ENCODE measurements at places on chromosomes 5 and 9.

DNA sequence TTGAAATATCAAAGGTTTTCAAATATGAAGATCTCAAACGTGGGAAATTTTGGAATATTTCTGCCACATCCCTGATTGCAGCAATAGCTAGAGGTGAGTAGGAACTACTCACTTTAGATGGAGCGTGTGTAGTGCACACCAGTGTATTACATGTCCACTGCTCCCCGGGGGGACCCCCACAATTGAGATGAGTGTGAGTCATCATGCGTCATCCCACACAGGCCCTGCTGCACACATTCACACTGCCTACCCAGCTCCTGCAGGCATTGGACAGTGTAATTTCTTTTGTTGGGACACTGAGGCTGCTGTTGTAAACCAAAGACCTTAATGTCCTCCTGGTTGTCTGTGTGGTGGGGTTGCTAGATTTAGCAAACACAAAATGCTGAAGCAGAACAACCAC lies 280.0 kb downstream of the GAS1 start:
- DNase-seq = no peak

- no peak for DNase-seq
These were observed 35.0 kb upstream of the ALDH1B1 start for GRCh38 chr9:38357350-38358114.

GRCh38 chr5:24823625-24824024 lies 178.8 kb upstream of the CDH10 start:
- no peak for DNase-seq

DNA sequence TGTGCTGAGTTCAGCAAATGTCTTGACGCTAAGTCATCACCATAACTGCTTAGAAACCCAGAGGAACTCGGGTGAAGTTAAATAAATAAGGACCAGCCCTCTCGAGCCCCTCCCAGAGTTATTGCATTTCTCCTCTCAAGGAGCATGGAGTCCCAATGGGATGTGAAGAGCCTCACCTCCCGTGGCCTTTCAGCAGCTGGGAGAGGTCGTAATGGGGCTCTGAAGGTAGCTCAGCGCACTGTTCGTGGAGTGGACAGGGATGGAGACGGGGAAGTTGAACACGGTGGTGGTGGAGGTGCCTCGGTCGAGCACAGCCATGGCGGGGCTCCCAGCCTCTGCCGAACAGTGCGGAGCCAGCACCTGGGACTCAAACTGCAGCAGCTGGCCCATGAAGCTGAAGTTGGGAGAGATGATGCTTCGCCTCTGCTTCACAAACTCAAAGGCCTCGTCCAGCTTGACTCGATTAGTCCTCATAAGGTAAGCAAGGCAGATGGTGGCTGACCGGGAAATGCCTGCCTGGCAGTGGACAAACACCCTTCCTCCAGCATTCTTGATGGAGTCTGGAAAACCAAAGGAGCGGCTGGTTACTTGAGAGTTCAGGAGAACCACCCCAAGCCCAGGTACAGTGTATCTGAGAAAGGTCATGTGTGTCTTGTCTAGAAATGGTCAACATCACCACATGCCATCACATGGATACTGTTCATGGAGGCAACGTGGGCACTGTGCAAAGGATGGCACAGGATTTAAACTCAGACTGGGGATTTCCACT lies 2.2 kb downstream of the DUSP1 start:
- DNase-seq = peak; percentile 24

GRCh38 chr5:131996210-131997025 lies 15.0 kb downstream of the ACSL6 start:
- DNase-seq = no peak

DNA sequence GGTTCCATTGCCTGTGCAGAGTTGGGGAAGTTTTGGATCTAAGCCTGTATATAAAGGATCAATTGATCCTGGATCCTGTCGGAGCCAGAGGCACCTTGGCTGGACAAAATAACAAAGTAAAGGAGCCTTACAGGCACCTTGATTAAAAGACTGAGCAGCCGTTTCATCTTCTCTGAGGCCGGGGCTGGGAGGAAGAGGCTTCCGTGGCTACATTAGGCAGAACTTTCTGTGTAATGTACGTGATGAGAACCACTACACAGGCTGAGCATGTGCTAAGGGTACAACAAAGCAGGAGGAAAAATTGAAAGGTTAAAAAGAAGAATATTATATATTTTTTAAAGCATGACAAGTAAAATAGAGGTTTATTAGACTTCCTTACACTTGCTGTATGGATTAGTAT lies 37.0 kb downstream of the IL31RA start:
- no peak for DNase-seq

GRCh38 chr9:127185931-127186781 lies 63.7 kb upstream of the ANGPTL2 start:
- DNase-seq = no peak

- DNase-seq = no peak
These were observed 606.7 kb downstream of the PSAT1 start for GRCh38 chr9:78903581-78903980.

DNA sequence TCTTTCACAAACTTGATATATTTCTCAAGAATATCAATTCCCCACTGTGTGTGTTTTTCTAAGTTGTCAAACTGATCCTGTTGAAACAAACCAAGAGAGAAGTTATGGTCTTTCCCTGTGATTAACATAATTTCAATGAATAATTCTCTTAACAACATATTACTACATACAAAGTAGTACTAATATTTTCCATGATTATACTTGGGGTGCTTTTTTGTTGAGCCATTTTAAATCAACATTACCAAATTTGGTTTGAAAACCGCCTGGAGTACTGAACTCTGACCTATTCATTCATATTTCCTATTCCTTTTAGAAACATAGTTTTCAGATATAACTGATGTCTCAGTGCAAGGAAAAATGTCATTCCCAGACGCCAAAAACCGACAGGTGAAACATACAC lies 48.1 kb downstream of the FNBP1 start:
- no peak for DNase-seq

DNA sequence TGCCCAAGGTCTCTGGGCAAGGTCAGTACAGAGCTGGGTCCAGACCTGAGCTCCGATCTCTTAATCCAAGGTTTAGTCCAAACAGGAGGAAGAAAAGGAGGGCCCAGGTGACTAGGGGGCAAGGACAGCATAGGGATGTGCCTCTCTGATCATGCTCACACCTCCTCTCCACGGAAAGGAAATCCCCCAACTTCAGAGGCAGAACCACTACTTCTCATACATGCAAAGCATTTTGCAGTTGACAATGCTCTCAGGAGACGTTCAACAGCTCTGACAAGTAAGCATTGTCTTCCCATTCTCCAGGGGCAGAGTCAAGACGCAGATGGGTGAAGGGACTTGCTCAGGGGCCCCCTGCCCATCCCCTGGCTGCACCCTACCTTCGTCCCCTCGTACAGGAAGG lies 8.7 kb upstream of the CORO2A start:
- DNase-seq = no peak

- DNase-seq = no peak
These were observed 341.1 kb downstream of the ASTN2 start for GRCh38 chr9:117073539-117074341.

DNA sequence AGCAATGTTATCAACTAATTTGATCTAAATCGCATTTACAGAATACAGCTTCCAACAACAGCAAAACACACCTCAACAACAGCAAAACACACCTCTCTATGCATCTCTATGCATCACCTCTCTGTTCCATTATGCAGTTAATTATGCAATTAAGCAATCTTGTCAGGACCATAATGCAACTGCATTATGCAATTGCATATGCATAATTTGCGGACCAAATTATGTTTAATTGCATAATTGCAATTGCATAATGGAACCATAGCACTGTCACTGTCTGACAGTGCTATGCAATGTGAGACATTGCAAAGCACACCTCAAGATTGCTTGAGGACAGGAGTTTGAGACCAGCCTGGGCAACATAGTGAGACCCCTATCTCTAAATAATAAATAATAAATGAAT lies 80.4 kb upstream of the PRSS3 start:
- DNase-seq = no peak

GRCh38 chr5:72096602-72097188 lies 10.6 kb upstream of the MAP1B start:
- no peak for DNase-seq

DNA sequence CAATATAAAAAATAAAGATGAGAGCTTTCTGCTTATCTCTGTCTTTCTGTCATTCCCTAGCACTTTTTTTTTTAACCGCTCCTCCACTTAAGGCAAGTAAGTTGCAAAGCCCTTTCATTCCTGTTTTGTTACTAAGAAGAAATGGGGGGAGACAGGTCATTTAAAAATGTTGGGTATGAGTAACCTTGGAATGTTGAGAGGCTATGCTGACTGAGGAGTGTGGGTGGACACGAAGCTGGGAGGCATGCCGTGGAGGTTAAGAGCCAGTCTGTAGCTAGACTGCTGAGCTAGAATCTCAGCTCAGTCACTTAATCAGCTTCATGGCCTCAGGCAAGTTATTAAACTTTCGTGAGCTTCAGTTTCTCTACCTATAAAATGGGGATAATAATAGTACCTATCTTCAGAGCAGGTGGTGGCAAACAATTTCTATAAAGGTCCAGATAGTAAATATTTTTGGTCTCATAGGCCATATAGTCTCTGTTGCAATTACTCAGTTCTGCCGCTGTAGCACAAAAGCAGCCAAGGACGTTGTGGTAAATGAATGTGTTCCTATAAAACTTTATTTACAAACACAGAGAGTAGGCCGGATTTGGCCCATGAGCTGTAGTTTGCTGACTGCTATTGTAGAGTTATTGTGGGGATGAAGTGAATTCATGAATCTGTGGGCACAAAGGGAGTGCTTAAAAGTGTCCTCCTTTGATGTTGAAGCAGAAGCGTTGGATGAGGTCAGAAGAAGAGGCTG lies 220.0 kb downstream of the GABBR2 start:
- no peak for DNase-seq

DNA sequence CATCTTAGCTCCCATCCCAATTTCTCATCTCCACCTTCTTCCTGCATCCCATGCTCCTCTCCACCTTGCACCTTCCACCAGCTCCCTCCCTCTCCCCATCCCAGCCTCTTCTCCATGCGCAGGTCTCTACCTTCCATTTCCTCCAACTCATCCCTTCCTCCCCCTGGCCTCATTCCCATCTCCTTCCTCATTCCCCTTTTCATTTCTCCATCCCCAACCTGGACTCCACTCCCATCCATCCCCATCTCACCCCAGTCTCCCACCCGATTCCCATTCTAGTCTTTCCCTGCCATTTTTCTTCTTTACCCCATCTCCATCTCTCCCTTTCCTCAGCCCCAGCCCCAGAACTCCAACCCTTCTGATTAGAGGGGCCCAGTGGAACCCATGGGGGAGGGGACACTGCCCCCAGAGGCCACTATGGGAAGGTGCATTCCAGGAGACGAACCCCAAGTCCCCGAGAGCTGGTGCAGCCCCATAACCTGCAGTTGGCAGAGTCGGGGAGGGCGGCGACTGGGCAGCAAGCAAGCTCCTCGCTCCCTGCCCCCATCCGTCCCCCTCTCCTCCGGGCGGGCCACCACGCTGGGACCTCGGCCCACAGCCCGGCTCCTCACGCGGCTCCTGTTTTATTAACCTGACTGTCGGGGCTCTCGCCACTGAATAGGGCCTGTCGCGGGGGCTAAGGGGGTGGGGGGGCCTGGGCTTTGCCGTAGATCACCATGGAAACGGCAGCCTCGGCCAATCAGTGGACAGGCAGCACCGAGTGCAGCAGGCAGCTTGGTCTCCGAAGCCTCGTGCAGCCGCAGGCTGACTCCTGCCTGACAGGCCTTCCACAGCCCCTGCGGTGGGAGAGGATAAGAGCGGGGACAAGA lies 66.7 kb downstream of the PCDH1 start:
- peak; percentile 11 for DNase-seq

GRCh38 chr9:122912671-122912963 lies 506 bp downstream of the ZBTB6 start:
- no peak for DNase-seq
